ENCODE measurements at places on chromosomes 16 and 17.

DNA sequence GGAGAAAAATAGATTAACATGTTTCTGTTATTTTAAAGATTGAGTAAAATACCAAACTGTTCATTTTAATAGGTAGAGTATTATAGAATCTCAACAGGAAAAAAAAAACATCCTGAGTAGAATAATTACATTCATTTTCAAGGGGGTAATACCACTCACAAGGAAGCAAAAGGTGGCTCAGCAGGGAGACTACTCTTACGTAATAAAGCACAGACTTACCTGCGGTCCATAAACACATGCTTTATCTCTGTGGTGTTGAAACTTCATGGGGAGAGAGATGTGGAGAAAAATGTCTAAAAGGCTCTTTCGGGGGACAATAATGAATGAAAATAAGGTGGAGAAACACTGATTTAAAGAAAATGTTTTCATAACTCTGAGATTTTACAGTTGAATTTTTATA is 171.7 kb downstream of the MRTFB start:
- no peak for DNase-seq

- no peak for DNase-seq
Measured at GRCh38 chr16:77977339-77977738, 45.0 kb upstream of the CLEC3A start.

DNA sequence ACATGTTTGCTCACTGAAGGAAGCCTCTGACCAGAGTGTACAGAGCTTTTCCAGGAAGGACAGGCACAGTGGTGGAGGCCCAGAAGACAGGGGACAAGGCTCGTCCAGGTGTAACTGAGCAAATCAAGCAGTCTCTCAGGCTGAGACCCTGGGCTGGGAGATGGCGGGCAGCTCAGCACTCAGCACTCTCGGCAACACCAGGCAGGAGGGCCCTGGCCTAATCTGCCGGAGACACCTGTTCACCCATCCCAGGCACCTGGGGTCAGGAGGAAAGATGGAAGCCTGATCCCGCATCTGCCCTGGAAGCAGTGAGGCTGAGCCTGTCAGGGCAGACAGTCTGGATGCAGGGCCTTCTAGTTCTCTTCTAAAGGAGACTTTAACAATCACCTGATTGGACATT is 4.8 kb downstream of the RASL10B start:
- no peak for DNase-seq

GRCh38 chr17:38430316-38430715 is 2.1 kb downstream of the ARHGAP23 start:
- DNase-seq = no peak

- DNase-seq = no peak
Measured at GRCh38 chr17:80604670-80605010, 60.0 kb downstream of the RPTOR start.

- no peak for DNase-seq
Measured at GRCh38 chr17:17943281-17943984, 28.8 kb downstream of the TOM1L2 start.

DNA sequence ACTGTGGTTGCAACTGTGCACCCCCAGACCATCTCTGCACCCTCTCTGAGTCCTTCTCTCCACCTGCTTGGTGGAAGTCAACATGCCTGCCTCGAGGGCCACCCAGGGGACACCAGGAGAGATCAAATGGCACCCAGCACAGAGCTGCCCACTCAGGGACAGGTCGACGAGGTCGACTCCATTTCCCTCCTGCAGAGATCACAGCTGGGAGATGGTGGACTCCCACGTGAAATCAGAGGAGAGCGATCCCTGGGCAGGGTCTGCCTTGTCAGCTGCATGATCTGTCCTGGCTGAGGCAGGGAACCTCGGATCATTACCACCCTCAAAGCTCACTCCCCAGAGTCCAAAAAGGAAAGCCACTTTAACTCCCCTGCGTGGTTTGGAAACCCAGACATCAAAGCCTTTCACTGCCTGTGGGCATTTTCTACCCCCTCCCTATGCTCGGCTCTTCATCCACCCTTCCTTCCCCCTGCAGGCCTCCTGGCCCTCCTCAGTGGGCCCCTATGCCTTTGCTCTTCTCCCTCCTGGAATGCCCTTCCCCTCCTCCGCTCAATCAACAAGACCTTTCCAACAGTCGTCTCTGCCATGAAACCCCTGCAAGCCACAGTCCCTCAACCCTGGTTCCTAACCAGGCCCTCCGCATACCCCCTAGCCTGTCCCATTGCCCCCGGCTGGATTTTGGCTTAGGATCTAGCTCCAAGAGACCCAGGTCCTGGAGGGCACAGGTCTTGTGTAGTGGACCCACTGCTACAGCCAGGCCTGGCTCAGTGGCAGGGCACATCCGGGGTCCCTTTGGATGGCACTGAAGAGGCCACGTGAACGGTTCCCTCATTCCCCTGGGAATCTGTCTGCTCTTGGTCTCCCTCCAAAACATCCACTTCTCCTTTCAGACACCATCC is 103.8 kb upstream of the RPL38 start:
- no peak for DNase-seq

GRCh38 chr16:4381072-4381934 is 9.7 kb downstream of the VASN start:
- no peak for DNase-seq

DNA sequence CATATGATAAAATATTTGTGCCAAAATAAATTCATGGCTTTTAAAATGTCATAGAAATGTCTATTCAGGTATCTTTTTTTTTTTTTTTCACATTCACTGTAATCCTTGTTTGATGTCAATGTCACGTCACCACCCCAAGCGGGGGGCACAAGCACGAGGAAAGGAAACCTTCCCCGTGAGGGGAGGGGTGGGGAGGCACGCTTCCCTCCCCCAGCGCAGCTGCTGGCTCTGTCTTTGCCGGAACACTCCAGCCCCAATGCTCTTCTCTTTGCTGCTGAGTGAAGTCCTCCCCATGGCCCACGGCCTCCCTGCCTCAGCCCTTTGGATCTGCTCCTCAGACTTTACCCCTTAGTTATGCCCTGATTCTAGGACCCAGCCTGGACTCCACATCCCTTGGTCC is 1.5 kb downstream of the SLC35G3 start:
- DNase-seq = no peak

- DNase-seq = no peak
Measured at GRCh38 chr17:43857957-43858600, 11.1 kb downstream of the CD300LG start.

DNA sequence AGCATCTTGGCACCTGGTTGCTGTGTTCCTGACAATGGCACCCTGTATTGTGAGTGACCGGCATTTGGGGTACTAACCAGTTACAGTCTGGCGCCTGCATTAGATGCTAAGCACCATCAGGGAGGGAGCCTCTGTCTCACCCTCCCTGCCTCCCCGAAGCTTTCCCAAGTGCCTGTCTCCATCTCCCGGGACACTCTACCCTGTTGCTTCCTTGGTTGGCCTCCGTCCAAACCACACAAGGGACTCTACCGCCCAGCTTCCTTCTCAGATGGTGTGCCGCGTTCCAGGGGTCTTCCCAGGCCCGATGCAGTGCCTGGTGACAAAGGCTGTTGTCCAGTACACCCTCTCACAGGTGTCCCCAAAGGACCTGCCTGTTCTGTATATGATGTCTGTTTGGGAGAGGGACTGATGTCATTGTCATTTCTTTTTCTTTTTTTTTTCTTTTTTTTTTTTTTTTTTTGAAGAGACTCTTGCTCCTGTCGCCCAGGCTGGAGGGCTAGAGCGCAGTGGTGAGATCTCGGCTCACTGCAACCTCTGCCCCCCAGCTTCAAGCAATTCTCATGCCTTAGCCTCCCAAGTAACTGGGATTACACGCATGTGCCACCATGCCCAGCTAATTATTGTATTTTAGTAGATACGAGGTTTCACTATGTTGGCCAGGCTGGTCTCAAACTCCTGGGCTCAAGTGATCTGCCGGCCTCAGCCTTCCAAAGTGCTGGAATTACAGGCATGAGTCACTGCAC is 6.7 kb downstream of the SNN start:
- no peak for DNase-seq

GRCh38 chr16:85025781-85026653 is 1.6 kb upstream of the KIAA0513 start:
- DNase-seq = no peak

DNA sequence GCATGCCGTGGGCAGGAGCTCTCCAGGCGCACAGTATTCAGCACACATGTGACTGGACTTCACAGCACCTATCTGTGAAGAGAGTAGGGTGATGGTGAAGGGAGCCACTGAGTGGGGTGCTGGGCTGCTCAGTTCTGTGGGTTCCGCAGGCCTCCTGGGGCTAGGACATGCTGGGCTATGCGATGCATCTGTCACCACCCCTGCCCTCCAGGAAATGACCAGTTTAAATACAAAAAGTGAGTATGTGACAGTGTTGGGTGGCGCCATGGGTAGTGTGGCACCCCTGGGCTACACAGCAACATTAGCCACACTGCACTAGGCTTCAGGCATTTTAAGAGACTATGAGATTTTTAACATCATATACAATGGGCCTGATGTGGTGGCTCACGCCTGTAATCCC is 28.6 kb downstream of the MYLK3 start:
- DNase-seq = no peak

DNA sequence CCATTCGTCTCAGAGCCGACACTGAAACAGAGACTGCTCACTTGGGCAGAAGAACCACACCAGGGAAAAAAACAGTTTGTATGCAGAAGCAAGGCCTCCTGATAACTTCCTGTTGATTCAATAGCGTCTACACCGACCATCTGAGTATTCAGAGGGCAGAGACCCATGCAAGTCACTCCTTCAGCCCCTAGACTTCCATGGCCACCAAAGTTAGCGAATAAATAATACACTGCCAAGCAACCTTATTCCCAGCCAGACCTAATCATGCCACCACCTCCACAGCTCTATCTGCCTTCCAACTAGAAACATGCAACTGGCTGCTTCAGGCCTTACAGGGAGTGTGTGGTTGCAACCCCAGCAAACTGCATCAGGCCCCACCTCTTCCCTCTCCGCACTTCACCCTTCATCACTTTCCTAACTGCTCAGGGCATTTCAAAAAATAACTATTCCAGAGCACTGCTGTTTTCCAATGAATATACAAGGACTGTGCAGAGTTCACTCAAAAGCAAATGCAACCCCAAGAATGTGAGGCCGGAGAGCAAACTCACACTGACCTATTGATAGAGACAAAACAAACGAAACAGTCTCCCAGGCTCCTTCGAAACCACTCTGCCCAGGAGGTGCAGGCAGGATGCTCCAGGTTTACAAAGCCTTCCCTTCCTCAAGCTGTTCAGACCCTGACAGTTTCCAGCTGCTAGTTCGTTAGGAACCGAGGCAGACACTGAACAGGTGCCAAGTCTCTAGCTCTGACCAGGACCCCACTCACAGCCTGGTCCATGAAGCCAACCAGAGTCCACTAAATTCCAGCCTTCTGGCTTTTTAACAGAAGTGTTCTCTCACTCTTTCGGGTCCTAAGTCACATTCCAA is 3.6 kb downstream of the USP7 start:
- peak; percentile 15 for DNase-seq

- DNase-seq = no peak
Measured at GRCh38 chr16:185213-185612, 5.0 kb downstream of the HBQ1 start.

DNA sequence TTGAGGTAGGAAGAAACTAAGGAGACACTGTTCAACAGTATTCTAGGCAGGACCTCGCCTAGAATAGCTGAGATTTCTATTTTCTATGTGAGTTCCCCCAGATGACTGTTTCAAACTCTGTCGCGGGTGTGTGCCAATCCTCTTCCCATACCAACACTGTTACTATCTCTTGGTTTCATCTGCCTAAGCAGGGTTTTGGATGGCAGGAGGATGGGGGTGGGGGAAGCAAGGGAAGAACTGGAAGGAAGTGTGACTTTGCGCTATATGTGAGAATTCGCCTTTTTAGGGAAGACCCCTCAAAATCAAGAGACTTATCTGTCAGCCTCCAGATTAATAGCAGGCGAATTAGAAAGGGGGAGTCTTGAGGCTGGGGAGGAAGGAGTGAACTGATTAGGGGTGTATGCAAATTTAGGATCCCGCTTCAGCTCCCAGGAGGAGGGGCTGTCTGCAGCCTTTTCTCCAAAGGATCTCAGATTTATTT is 521 bp upstream of the G6PC3 start:
- DNase-seq = no peak

- no peak for DNase-seq
Measured at GRCh38 chr16:10616419-10616755, 36.0 kb upstream of the EMP2 start.

GRCh38 chr17:44210342-44211192 is 8.9 kb downstream of the UBTF start:
- peak; percentile 91 for DNase-seq

DNA sequence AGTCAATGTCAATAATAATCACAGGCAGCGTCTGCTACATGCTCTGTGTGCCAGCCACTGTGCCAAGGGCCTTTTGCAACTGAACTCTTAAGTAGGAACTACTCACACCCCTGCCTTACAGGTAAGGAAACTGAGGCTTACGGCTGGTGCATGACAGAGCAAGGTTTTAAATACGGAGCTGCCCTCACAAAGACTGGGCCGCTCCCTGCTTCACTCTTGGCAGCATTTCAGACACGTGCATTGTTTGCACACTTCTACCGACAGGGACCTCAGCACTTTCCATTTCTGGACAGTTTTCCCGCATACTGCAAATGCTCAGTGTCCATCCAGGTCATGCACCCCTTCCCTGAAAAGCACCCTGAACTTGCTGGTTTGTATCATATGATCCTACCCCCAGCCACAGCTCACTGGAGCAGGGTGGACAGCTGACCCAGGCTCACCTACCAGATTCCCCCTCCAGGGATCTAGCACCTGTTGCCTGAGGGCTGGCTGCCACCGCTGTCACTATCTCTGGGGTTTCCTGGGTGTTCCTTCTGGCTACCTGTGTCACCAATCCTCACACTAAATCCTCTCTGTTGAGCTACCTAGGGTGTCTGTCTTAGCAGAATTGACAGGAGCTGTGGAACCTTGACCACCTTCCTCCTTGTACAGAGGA is 142.9 kb downstream of the C16orf78 start:
- no peak for DNase-seq

DNA sequence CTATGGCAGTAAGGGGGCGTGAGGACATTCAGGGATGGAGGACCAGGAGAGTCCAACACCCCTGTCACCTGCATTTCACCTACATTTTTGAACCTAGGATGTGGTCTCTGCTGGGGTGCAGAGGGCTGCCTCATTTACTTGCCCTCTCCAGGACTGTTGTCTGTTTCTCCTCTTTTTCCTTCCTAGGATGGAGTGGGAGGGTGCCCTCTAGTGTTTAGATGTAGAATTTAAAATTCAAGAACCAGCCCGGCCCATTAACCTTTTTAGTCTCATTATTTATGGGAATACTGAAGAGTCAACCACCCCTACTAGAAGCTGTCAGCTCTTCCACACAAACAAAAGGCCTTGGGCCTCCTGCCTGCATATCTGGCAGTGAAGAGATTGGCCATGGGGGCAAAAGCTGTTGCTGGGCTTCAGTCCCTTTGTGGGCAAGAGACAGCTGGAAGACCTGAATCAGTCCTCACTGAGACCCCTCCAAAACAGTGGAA is 2.5 kb upstream of the STARD3 start:
- no peak for DNase-seq

Data from activated T-helper 2 cell treated with anti-CD3 and anti-CD28 coated beads, Interferon-gamma antibody, Interleukin-2, Interleukin-4, amounts not matched to agents 10 μg/mL and 5 μg/mL and 100 μg/mL, durations not matched to agents 14 hours and 24 hours and 36 hours (primary cell).